ENCODE measurements at places on chromosomes 6 and 20. TPM values are rescaled to one million over a fixed set of nuclear protein-coding genes. Genes with fewer than 3 reads are reported as not detected.

DNA sequence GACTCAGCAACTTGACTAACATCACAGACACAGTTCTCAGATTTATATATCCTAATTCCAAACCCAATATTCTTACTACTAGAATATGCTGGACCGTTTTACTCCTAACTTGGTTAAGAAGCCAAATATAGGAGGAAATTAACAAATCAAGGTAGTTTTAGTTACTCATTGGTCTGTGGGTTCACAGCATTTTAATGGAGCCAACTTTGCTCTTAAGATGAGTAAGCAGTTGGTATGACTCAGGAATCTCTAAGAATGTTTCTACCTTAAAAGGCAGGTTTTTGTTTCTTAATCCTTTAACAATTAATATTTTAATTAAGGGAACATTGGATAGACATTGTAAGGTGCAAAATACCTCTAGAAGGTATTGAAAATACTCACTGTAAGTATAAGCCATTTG, 31.6 kb downstream of the OPRM1 start:
- no peaks in the 10 kb centered on the region for H3K36me3 ChIP-seq
- DNase-seq = no peak
- H3K27ac ChIP-seq = no peak overlapping the region
- no peak overlapping the region for H3K4me3 ChIP-seq
- H3K27me3 ChIP-seq = no peaks in the 10 kb centered on the region

GRCh38 chr6:7669742-7670141, 56.2 kb upstream of the BMP6 start:
- peaks cover 5% of the 10 kb centered on the region for H3K4me1 ChIP-seq
- H3K27me3 ChIP-seq = no peaks in the 10 kb centered on the region
- H3K27ac ChIP-seq = no peak overlapping the region
- H3K4me3 ChIP-seq = no peak overlapping the region
- no peaks in the 10 kb centered on the region for H3K36me3 ChIP-seq

The SLC22A16 gene
- not detected for total RNA-seq

The LZTS3 gene
- 7.9 TPM for total RNA-seq

DNA sequence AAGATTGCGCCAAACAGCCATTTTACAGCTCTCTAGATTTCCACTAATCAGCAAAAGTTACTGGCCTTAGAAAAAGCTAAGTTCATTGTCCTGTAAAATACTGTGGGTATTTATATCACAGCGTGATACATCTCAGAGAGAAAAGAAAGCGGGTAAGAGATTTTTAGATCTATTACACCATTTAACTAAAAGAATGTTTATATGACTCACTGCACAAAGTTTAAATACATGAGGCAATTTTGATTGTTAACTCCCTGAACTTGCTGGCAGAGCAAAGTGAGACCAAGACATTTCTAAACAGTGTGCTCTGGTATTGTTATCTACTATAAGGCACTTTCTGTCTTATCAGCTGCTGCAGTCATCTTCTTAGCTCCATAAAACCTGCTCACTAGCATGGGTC, 314.3 kb downstream of the EPHA7 start:
- H3K4me3 ChIP-seq = no peak overlapping the region
- H3K36me3 ChIP-seq = no peaks in the 10 kb centered on the region
- no peaks in the 10 kb centered on the region for H3K4me1 ChIP-seq
- H3K27ac ChIP-seq = no peak overlapping the region
- no peak for DNase-seq

DNA sequence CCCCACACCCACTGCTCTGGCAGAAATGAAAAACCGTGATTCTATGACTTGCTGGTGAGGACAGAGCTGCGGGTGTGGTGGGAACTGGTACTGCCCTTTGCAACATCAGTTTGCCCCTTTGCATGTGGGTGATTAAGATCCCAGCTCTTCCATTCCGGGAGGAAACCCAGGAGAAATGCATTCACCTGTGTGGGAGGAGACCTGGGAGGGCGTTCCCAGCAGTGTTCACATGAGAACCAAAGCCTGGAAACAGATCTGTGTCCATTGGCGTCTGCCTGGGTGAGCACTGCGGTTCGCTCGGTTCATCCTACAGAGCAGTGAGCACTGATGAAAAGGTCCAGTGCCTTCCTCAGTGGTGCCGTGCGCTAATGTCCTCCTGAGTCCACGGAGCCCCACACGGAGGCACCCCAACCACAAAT, 89.7 kb downstream of the SMOC2 start:
- no peak for DNase-seq
- no peaks in the 10 kb centered on the region for H3K36me3 ChIP-seq
- H3K27me3 ChIP-seq = no peaks in the 10 kb centered on the region

The BHLHE23 gene
- not detected for total RNA-seq

The SCRT2 gene
- not detected for total RNA-seq

GRCh38 chr20:62392621-62393334, 5.9 kb downstream of the RPS21 start:
- peaks cover 6% of the 10 kb centered on the region for H3K4me1 ChIP-seq
- no peak for DNase-seq
- H3K4me3 ChIP-seq = no peak overlapping the region
- no peaks in the 10 kb centered on the region for H3K36me3 ChIP-seq
- no peak overlapping the region for H3K27ac ChIP-seq
- H3K27me3 ChIP-seq = no peaks in the 10 kb centered on the region

DNA sequence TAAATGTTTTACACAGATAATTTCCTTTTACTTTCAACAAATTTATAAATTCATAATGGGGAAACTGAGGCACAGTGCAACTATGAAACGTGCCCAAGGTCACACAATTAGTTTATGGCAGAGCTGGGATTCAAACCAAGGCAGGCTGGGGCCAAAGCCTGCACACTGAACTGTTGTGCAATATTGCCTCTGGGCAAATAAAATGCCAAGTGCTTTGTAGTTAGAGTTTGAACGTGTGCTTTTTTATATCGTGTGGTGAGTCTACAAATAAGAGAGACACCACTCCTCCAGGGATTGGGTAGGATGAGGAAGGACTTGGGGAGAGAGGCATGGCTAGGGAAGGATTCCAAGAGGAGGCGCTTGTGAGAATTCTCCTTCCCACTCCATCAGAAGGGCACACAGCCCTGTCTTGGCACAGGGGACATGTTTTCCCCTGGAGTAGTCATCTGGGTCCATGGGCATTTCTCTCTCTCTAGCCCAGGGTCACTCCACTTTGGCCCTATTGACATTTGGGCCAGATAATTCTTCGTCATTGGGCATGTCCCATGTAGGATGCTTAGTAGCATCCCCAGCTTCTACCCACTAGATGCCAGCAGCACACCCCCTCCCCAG, 2.8 kb upstream of the CDH22 start:
- peaks cover 8% of the 10 kb centered on the region for H3K4me1 ChIP-seq
- no peak for DNase-seq
- no peak overlapping the region for H3K4me3 ChIP-seq
- H3K27me3 ChIP-seq = peaks cover 70% of the 10 kb centered on the region
- H3K36me3 ChIP-seq = no peaks in the 10 kb centered on the region

The RIMS1 gene
- 0.17 TPM for total RNA-seq

All from colonic mucosa (tissue), 4 donors.